NB4 (cell line): ENCODE measurements at places on chromosomes 12 and 14.

- DNase-seq = no peak
Measured at GRCh38 chr14:103206836-103207387, 83.7 kb downstream of the TNFAIP2 start.

DNA sequence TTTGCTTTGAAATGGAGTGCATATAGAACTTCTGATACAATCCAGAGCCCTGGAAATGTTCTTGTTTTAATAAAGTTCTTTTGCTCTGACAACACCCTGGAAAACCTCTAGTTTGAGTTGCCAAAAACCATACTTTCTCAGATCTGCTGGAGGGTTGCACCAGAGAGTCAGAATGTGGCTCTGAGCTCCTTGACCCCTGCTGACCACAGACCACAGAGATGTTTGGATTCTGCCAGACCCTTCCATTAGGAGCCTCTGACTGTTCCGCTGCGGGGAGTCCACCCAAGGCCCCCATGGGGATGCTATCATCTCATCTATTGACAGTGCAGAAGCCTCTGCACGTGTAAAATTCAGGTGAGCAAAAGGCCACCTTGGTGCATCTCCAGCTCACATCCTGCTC is 332.6 kb downstream of the GLT1D1 start:
- DNase-seq = no peak

- DNase-seq = no peak
Measured at GRCh38 chr14:91269076-91269991, 24.8 kb upstream of the GPR68 start.

DNA sequence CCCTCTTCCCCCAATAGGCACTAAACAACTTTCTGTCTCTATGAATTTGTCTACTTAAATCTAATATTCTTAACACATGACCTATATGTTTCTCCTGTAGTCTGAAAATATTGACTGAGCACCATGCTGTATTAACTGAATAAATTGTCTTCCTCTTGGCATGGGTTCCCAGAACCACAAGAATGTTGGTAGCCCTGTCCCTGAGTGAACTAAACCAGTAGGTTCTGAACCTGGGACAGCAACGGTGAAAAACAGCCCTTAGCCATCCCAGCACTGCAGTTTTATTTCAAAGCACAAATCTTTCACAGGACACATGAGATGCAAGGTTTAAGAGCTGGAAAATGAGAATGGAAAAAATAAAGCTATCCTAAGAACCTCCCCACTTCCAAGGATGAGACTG is 20.4 kb upstream of the HSP90B1 start:
- DNase-seq = no peak

DNA sequence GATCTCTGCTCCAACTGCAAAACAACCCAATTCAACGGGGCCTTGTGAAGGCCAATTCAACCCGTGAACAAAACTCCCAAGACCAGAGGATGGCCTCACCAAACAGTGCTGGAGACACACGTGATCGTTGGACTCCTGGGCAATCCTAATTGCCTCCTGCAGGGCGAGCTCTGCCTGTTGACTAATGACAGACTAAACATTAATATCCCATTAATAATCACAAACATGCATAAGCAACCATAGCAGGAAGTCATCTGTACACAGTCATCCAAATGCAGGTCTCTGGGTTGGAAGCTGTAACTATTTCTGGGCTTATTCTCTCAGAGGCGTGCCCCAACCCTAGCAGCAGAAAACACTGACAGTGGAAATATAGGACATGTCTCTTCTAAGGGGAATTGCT is 21.0 kb downstream of the ANAPC5 start:
- DNase-seq = no peak

DNA sequence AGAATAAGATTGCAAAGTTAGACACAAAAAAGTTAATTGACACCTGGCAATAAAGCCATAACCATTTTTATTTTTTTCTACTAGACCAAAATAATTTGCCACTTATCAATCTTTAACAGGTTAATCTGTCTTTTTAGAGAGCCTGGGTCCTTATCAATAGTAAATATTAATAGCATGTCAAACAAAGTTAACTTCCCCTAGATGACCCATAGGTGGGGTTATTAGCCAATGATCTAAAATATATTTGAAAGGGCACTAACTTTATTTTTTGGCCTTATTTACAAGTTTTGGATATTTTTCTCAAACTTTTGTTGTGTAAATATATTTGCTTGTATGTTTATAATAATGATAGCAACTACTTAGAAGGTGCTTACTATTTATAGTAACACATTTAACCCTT is 3.9 kb downstream of the ANKRD33 start:
- peak; percentile 30 for DNase-seq

- peak; percentile 56 for DNase-seq
Measured at GRCh38 chr12:57195611-57196371, 20.8 kb upstream of the NXPH4 start.

GRCh38 chr14:88746052-88746451 is 46.7 kb downstream of the EML5 start:
- DNase-seq = no peak

- DNase-seq = no peak
Measured at GRCh38 chr12:117047810-117048584, 51.2 kb downstream of the TESC start.

- no peak for DNase-seq
Measured at GRCh38 chr14:55838529-55839052, 258.6 kb downstream of the KTN1 start.

- DNase-seq = no peak
Measured at GRCh38 chr14:102606296-102606695, 13.8 kb downstream of the RCOR1 start.

GRCh38 chr14:55190906-55191202 is 531 bp downstream of the DLGAP5 start:
- DNase-seq = no peak

DNA sequence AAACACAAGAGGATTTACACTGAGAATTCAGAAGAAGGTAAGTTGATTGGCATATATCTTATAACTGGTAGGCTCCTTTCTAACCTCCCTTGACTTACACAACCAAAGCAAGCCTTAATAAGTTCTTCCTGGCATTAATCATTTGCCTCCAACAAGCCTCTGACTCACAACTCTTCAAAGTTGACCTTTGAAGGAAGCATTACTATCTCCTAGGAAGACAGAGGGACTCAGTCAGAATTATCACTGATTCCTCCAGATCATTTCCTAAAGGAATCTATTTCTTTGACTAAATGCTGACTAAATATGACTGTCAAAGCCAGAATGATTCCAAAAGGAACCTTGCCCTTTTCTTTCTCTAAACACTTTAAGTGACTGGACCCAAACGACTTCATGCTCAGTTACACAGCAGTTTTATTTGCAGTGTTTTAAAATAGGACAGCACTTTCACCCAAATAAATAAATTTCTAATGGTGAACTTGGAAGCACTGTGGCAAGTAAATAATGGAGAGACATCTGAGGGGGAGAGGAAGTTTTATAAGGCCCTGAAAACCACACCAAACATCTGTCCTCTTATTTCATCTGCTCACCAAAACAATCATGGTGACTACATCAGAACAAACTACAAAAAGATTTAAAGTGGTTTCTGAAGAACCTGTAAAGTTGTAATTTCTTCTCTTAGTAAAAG is 128.2 kb downstream of the KLHL28 start:
- DNase-seq = no peak

- no peak for DNase-seq
Measured at GRCh38 chr12:11703378-11703777, 53.9 kb downstream of the ETV6 start.

GRCh38 chr14:100660882-100661635 is 65.6 kb upstream of the DLK1 start:
- no peak for DNase-seq

GRCh38 chr14:22767323-22767589 is 768 bp downstream of the OXA1L start:
- DNase-seq = no peak

DNA sequence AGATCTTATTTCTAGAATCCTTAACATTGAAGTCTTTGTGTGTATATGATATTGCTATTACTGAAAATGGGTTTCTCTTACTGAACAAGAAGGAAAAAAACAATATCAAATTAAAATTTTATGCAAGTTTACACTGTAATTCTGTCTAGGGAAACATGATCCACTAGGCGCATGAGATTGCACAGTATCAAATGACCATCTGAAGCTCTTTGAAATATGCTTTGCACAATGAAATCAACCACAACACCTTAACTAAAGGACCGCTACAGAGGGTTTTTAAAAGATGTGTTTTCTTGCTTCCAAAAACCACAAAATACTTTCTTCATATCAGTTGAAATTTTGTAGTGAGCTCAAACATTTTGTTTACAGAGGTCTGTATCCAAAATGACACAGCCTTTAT is 15.1 kb upstream of the KERA start:
- no peak for DNase-seq

GRCh38 chr14:45633220-45633984 is 380.4 kb upstream of the MIS18BP1 start:
- DNase-seq = no peak

GRCh38 chr14:68979021-68979721 is at the start of gene ACTN1:
Gene ACTN1 (minus strand): TSS chr14:68979302. CDS start chr14:68979056, 246 bp downstream.
- DNase-seq = peak; percentile 97

GRCh38 chr12:31238764-31239387 is 87.1 kb downstream of the SINHCAF start:
- peak; percentile 71 for DNase-seq

DNA sequence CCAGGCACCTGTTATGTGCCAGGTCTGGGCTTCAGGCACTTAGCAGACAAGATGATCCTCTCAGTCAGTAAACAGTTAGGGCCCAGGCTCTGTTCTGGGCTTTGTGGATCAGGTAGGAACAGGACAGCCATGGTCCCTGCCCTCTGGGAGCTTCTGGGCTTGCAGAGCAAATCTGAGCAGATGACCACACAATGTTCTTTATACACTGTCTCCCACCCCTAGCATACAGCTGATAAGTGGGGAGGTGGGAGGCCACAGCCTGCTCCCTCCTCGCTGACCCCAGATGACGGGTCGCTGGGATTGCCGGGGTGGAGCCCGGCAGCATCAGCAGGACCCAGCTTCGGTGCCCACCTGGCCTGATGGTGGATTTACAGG is 53.1 kb upstream of the RIN3 start:
- DNase-seq = no peak

- peak; percentile 76 for DNase-seq
Measured at GRCh38 chr14:88005978-88006851, 1.3 kb downstream of the GPR65 start.

DNA sequence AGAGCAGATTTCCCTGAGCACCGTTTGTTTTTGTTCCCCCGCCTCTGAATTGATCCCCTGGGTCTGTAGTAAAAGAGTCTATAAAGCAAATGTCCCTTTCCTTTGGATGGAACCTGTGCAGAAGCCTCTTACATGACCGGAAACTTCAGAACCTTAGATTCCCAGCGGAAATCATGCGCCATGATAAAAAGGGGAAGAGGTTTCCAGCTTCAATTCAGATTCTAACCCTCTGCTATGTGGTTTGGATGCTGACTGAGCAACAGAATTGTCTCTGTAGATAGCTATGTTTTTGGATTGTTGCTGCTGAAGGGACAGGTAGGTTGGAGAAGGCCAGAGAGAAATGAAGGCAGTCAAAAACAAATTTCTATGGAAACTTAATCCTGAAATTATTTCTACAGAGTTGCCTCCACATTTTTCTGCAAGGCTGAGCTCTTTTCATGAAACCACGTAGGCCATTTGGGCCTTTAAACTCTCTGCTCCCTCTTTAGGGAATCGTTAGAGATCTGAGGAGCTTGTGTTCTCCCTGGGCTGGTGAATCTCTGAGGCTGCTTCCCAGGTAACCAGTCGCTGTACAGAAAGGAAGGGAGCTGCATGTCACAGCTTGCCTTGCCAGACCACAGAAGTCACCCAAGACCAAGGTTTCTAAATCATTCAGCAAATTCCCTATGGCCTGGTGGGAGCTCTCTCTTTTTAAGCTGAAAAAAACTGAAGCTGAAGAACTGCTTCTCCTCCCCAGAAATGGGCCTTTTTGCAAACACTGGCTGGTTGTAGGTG is 28.7 kb upstream of the OR10P1 start:
- no peak for DNase-seq

DNA sequence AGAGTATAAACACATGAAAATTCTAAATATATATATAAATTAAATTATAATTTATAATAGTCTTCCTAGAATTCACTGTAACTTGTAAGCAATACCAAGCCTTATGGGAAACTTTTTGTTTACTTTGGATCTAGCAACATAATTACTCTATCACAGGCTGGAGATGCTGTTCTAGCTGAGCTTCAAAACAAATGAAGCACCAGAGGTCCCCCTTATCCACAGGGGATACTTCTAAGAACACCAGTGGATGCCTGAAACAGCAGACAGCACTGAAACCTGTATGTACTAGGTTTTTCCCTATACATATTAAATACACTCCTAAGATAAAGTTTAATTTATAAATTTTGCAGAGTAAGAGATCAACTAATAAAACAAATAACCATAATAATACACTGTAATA is 96.6 kb downstream of the CDK17 start:
- no peak for DNase-seq

GRCh38 chr14:39442293-39442692 is 10.1 kb upstream of the FBXO33 start:
- DNase-seq = no peak

DNA sequence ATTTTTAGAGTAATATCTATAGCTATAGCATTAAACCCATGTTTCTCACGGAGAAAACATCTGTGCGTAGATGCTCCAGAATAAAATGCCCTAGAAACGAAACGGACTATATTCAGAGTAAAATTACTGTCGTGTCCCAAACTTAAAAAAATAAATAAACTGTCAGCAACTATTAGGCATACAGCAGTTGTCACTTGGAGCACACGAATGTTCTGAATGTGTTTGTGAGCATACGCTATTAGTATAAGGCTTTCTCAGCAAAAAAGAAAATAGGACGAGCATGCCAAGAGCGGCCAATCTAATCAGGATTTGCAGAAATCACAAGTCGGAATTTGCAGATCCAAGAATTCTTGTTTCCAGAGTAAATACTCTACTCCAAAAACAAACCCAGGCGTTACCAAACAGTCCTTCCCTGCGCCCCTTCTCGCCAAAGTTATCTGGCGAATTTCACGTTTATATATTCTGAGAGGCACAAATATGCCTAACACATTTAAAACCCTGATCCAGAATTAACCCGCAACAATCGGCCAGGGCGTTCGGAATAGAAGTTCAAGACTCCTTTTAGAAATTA is 836 bp downstream of the PTPN21 start:
- no peak for DNase-seq

DNA sequence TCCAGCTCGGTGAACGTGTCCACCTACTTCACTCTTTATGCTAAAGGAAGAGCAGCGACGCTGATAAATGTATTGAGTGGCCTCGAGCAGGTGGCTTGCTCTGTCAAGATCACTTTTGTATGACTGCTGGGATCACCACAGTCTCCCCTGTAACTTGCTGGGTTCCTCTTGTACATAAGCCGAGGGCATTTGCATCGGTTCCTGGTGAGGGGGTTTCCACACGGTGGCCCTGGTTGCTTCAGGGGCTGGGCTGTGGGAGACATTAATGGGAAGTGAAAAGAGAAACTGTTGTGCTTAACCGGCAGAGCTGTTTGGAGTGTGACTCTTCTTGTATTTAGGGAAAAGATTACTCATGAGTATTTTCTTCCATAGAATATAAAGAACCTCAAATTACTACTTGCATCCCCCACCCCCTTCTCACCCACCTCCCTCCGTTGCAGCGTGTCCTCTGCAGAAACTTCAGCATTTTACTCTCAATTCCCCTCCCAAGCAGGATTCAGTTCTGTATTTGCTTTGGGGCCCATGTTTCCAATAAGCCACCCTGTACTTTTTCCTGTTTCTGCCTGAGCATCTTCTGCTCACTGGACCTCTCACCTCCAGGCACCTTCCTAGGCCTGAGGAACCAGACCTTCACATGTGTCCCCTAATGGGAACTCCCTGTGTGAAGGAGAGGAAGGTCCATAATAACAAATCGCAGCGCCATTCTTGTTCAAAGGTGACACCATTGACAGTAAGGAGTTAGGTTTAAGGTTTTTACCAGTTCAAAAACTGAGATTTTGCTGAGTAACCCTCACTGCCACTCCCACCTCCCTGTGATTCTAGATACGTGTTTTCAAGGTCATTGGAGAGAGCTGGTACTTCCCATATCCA is 187.0 kb downstream of the ETV6 start:
- DNase-seq = peak; percentile 87
